Activated naive CD4-positive, alpha-beta T cell (primary cell): ENCODE measurements at places on chromosomes 4 and X.

GRCh38 chr4:180766944-180767729 is 1476.1 kb upstream of the TENM3 start:
- DNase-seq = no peak

- no peak for DNase-seq
Observed at GRCh38 chrX:10208953-10209352, 52.2 kb downstream of the CLCN4 start.

GRCh38 chr4:11430536-11430935 is 1.8 kb upstream of the HS3ST1 start:
- no peak for DNase-seq

DNA sequence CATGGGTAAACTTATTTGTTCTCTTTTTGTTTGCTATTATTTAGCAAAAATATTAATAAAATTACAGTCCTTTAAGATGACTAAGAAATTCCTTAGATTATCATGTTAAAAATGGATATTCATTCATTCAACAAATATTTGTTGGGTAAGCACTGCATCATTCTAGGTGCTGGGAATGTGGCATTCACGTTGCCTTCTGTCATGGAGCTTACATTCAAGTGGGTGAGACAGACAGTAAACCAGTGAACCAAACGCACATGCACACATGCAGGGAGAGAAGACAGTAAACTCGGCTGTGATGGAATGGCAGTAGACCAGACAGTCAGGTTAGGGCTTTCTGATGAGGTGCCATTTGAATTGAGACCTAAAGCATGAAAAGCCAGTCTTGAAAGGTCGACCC is 91.8 kb downstream of the STOX2 start:
- DNase-seq = no peak

DNA sequence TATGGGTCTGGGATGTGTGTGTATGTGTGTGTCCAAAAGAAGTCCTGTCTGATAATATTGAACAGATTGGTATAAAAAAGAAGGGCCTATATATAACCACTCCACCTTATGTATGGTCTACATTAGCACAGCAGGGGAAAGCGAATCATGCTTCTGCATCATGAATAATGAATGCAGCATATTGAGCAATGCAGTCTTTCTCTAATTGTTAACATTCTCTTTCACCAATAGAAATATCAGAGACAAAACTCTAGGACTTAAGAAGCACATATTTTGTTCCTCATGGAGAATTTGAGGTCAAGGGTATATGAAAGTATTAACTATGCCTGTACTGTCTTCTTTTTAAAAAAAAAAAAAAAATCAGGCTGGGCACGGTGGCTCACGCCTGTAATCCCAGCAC is 264.3 kb upstream of the NOCT start:
- no peak for DNase-seq

- DNase-seq = no peak
Observed at GRCh38 chr4:110415478-110415877, 60.5 kb upstream of the ENPEP start.

GRCh38 chrX:70433848-70434351 is 10.7 kb upstream of the DLG3 start:
- DNase-seq = peak; percentile 28

- DNase-seq = no peak
Observed at GRCh38 chr4:41111791-41112190, 102.6 kb downstream of the APBB2 start.

DNA sequence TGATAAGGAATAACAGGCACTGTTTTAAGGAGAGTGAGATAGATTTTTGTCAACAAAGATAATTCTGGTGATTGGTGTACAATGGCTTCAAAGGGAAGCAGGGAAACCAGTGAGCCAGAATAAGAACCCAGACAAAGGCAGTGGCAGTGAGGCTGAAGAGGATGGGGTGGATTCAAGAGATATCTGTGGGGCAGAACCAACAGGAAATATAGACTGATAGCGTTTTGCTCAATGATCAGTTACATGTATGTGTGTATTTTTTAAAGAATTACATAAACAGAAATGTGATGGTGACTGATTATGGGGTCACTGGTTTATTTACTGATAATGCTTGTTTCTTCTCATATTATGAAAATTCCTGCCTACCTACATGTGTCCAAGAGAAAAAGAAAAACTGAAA is 66.4 kb downstream of the AMMECR1 start:
- DNase-seq = no peak
